ENCODE measurements at places on chromosomes 4 and X.

DNA sequence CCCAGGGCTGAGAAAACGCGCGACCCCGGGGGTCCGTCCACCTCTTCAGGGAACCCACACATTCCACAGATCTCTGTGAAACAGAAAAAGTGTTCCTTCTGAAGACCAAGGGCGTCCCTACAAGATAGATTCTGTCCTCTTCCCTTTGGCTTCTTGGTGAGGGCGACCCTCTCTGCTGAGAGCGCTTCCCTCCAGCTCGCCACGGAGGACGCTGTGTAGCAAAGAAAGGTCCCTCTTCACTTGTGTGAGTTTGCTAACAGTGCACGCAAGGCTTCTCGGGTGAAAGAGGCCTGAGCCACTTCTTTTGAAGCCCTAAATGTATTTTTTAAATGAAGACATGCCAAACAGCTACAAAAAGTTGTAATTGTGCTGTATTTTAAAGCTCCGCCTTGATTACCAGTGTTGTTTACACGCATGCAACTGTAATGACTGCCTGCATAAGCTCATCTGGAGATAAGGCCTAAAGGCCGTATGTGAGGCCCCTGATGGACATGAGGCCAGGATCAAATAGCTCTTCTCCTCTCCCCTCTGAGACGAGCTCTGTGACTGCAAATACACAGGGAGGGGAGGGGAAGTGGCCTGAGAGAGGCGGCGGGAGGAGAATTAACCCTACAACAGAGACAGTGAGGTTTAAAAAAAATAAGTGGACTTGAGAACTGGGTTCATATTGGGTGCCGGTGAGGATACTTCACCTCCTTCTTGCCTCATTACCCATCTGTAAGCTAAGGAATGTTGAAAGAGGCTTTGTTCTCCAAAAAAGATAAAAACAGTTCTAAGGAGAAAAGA, 95.5 kb downstream of the SOWAHB start:
- no peak for DNase-seq

GRCh38 chr4:36308150-36308549, 26.7 kb downstream of the DTHD1 start:
- no peak for DNase-seq

- no peak for DNase-seq
Observed at GRCh38 chrX:20144491-20144890, 2.9 kb upstream of the EIF1AX start.

DNA sequence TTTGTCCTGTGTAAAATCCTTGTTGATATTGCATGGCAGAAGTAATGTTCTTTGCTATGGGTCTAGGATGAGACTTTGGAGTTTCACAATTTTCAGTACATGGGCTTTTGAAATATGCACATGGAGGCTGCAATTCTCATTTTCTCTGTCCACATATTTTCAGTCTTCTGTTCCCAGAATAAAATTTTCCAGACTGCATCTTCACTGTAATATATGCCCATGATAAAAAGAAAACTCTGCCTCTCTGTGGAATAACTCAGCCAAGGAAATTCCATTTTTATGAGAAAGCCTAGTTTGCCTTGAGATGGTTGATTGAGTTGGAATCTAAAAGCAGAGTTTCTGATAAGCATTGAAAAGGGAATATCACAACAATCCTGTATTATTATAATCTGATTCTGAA, 601.4 kb upstream of the AADAT start:
- DNase-seq: no peak

DNA sequence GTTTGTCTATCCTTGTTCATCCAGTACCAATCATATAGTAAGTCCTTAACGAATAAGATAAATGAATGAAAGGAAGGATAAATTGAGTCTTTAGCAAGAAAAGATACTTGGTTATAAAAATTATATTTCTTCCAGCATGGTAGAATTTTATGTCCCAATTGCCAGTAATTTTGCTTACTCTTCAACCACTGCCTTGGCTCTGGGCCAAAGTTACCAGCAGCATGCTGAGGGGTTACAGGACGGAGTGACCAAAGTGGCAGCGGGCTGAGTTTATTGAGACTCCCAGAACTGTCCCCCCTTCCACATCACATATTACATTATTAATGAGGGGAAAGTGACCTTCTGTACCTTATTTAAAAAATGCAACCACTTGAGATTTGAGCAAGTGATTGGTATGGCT, 121.7 kb downstream of the RASGEF1B start:
- DNase-seq: no peak

DNA sequence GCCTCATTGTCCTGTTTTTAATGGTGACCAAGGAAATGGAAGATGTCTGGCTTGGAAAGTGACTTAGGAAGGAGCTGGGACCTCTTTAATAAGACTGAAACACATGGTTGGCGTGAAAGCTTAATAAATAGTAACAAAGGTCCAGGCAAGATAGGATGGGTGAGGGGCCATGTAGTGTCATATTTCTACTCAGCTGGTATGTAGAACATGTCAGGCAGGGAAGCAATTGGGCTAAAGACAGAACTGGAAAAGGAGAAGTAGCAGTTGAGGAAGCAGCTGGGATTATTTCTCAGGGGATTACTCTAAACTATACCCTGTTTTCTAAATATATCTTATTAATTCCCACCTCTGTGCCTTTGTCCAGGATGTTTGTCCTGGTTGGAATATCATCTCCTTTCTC, 18.6 kb downstream of the ITGB1BP2 start:
- DNase-seq: no peak

DNA sequence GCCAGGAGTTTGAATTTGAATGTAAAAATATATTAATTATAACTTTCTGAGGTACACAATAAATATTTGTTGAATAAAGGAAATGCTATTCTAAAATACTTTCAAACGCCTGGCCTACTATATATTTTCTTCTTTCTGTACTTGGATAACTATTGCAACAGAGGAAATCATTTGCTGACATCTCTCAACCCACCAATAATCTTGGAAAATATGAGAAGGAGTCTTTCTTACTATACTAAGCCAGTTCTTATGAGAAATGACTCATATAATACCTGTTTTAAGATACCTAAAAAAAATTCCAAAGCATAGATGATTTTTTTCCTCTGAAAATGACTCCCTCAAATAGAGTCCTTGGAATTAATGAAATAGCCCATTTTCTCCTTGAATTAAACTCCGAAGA, 64.1 kb downstream of the CAMK2D start:
- no peak for DNase-seq

GRCh38 chr4:104408878-104409277, 85.8 kb downstream of the CXXC4 start:
- DNase-seq: no peak

- no peak for DNase-seq
Observed at GRCh38 chr4:169098532-169098931, 88.5 kb upstream of the CBR4 start.

DNA sequence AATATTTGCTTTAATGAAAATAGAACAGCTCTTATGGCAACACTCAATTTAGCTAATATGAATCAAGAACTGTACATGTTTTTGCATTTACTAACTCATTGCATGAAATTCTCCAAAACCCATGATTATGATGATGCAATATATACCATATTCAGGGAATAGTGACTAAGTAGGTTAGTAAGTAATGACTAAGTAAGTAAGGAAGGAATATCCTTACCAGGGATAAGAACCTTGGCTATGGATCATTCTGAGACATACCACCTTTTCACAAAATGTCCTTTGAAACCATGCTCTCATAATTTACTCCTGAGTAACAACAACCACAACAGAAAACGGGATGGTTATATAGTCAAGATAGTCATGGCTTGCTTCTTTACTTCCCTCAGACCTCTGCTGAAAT, 1513.0 kb downstream of the STIM2 start:
- DNase-seq: no peak

DNA sequence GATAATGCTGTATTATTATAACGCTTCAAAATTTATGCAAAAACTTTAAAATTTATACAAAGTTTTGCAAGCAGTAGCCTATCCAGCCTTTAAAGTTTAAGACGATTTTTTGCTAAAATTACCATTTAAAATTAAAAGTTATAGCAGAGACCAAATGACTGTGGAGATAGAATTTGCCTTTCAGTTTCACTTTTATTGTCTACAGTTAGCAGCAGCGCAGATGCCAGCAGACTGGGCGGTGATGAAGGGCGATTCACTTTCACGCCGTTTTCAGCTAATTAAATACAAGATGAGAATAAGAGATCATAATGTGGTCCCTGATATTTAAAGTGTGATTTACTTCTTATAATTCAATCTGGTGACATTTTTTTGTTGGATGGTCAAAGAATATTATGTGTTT, 1381.5 kb upstream of the ADGRL3 start:
- DNase-seq: no peak

DNA sequence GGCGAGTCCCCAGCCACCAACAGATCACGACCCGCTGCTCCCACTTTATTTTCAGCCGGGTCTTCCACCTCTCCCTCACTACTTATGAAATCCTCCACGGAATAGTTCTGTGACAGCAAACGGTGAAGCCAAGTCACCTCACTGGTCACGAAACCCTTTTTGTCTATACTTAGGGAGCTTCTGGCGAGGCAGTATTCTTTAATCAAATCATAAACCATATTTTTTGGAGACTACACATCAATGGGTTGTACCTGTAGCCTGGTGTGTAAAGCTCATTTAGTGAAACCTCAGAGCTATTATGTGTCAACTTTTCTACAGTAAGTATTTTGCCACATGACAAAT, 809 bp upstream of the H2AZ1 start:
- no peak for DNase-seq

GRCh38 chrX:20205927-20206708, 60.6 kb downstream of the RPS6KA3 start:
- DNase-seq: no peak

Measured in liver (tissue), 10 donors.